Activated CD4-positive, alpha-beta memory T cell treated with anti-CD3 and anti-CD28 coated beads, Interleukin-2, amount 10 ng/mL, durations not matched to agents 7 days and 5 days (primary cell): ENCODE measurements at places on chromosomes 12 and 14. TPM values are rescaled to one million over a fixed set of nuclear protein-coding genes. Genes with fewer than 3 reads are reported as not detected.

The TMEM30B gene
- total RNA-seq: 0.60 TPM

The SERPINA4 gene
- total RNA-seq: not detected

The TRPV4 gene
- total RNA-seq: not detected

The DTX1 gene
- total RNA-seq: 0.18 TPM

- DNase-seq: no peak
- no peak overlapping the region for H3K27ac ChIP-seq
- no peaks in the 10 kb centered on the region for H3K4me1 ChIP-seq
- H3K36me3 ChIP-seq: no peaks in the 10 kb centered on the region
Measured at GRCh38 chr12:77606348-77606747, 224.3 kb upstream of the NAV3 start.

GRCh38 chr14:87615822-87616679 lies 376.9 kb downstream of the GALC start:
- H3K27ac ChIP-seq: no peak overlapping the region
- H3K36me3 ChIP-seq: no peaks in the 10 kb centered on the region
- H3K4me3 ChIP-seq: no peak overlapping the region
- no peaks in the 10 kb centered on the region for H3K4me1 ChIP-seq
- peak; percentile 33 for DNase-seq
- H3K27me3 ChIP-seq: no peaks in the 10 kb centered on the region

DNA sequence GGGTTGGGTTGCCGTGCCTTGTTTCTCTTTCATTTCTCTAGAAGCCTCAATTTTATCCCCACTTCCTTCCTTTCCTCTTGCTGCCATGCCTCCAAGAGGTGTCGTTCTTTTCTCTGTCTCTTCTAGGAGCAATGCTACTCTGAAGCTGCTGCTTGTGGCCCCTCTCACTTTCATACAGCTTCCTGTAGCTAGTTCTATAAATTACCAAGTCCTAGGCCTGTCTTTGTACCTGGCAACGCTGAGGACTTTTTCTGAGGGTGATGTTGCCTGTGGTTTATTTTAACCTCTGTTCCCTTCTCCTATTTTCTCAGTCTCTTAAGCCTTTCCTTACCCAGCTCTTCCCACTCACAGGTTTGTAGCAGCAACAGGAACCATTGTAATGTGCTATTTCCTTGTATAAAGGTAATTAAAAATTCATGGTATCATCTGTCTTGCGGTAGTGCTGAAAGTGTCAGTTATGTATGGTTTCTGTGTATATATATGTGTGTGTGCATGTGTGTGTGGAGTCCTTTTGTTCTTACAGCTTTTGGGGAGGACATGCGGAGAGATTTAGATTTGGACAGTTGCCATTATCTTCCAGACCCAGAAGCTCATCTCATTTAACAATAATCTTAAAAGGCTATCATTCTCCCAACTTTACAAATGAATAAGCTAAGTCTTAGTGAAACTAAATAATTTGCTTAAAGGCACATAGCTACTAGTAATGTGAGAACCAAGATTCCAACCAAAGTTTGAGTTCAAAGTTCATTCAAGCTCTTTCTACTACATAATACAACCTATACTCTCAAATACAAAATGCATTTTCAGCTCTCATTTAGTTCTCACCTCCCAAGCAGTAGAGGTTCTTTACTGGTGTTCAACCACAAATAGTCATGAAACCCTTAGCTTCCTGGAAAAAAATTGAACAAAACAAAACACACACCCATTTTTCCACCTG lies 43.8 kb downstream of the DDHD1 start:
- no peak overlapping the region for H3K4me3 ChIP-seq
- H3K27ac ChIP-seq: no peak overlapping the region
- H3K4me1 ChIP-seq: peaks cover 30% of the 10 kb centered on the region
- H3K27me3 ChIP-seq: no peaks in the 10 kb centered on the region
- DNase-seq: peak; percentile 80

- no peaks in the 10 kb centered on the region for H3K36me3 ChIP-seq
- no peaks in the 10 kb centered on the region for H3K4me1 ChIP-seq
Measured at GRCh38 chr12:100959481-100959880, 164.9 kb downstream of the ANO4 start.

DNA sequence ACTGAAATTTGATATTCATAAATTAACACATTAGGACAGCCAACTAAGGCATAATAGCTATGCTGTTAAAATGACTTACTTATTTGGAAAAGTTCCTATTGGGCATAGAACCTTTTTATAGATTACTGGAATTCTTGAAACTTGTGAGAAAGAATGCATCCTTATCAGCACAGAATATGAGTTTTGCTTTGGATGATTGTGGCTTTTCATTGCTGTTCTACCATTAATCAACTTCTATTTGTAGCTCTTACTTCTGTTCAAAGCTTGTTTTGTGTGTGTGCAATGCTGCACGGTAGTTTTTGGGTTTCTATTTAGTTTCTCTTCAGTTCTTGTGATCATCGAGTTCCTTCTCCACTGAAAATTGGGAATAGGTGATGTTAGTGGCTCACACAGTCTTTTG lies 152.4 kb upstream of the PELI2 start:
- H3K4me1 ChIP-seq: no peaks in the 10 kb centered on the region
- peaks cover 1% of the 10 kb centered on the region for H3K27me3 ChIP-seq

- no peaks in the 10 kb centered on the region for H3K4me1 ChIP-seq
- DNase-seq: no peak
- H3K27ac ChIP-seq: no peak overlapping the region
- no peaks in the 10 kb centered on the region for H3K27me3 ChIP-seq
- no peaks in the 10 kb centered on the region for H3K36me3 ChIP-seq
- no peak overlapping the region for H3K4me3 ChIP-seq
Measured at GRCh38 chr14:95651821-95652583, 34.2 kb upstream of the TCL1B start.

- H3K36me3 ChIP-seq: peaks cover 25% of the 10 kb centered on the region
- DNase-seq: no peak
- H3K27me3 ChIP-seq: no peaks in the 10 kb centered on the region
- H3K4me3 ChIP-seq: no peak overlapping the region
Measured at GRCh38 chr12:115979851-115980250, 297.6 kb downstream of the MED13L start.
